ENCODE measurements at places on chromosomes 5 and 9.

- DNase-seq = no peak
Measured at GRCh38 chr9:114696814-114697544, 15.0 kb upstream of the TEX48 start.

DNA sequence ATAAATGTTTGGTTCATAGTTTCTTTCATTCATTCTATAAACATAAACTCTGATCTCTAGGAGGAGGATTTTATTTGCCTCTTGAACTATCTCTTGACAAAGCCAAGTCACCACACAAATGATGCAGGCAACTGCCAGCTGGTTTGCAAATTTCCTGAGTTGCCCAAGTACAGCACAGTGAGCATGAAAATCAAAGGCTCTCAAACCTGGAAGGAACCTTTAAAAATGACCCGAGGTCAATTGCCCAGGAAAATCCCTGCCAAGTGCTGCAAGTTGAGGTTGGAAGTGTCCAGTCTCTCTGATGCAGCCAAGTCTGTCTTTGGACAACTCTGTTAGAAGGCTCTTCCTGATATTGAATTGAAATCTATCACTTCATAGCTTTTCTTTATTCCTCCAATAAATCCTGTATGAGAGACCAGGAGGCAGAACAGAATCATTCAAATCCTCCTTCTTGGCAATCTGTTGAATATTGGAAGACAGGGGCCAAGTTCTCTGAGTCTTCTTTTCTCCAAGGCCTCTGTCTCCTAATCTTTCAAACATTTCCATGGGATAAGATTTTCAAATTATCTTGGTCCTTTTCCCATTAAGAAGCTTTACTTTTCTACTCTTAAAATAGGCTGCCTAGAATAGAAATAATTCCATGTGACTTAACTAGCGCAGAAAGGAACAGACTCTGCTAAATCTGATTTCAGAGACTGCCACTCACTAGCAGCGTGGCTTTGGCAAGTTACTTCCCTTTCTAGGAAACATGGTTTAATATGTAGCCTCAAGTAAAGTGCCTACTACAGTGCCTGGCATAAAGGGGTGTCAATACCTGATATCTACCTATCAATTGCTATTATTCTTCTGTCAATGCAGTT, 159.2 kb downstream of the SNX18 start:
- no peak for DNase-seq

DNA sequence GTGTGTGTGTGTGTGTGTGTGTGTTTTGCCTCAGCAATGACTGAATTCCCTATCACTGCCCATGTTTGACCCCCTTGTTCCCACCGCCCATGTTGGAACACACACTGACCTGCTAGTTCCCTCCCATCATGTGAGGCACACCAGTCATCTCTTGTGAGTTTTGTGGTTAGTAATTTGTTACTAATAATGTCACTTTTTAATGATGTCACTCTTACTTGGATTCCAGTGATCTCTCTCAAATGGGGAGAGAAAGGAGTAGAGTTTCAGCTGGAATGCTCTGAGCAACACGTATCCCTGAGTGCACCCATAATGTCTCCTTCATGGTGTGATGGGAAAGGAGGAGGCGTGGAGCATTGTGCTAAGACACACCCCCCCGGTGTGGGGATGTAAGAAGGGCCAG, 172.6 kb downstream of the SH3GL2 start:
- DNase-seq = no peak

GRCh38 chr5:6573651-6574101, 59.2 kb downstream of the NSUN2 start:
- no peak for DNase-seq

- DNase-seq = no peak
Measured at GRCh38 chr5:28823231-28823630, 1784.8 kb upstream of the CDH9 start.

- no peak for DNase-seq
Measured at GRCh38 chr9:131735238-131736128, 4.4 kb downstream of the RAPGEF1 start.

DNA sequence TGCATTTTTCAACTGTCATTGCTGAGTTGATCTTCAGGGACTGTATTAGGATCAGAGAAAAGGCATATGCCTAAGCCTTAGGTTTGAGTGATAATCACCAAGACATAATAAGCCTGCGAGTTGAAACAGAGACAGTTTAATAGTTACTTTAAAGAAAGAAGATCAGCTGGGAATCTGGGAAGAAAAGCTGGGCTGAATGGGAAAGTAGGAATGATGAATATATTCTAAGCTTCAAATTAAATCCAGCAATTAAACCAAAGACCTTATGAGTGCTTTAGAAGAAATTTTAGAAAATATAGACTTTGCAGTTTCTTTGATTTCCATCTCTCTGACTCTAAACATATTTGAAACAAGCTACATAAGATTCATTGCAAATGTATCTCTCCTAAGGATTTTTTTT, 222.3 kb downstream of the ENC1 start:
- DNase-seq = no peak

- no peak for DNase-seq
Measured at GRCh38 chr9:109865521-109865920, 85.5 kb downstream of the PALM2AKAP2 start.

GRCh38 chr5:40365342-40366330, 314.1 kb upstream of the PTGER4 start:
- DNase-seq = no peak

GRCh38 chr5:172945151-172945550, 14.1 kb upstream of the RPL26L1 start:
- no peak for DNase-seq

DNA sequence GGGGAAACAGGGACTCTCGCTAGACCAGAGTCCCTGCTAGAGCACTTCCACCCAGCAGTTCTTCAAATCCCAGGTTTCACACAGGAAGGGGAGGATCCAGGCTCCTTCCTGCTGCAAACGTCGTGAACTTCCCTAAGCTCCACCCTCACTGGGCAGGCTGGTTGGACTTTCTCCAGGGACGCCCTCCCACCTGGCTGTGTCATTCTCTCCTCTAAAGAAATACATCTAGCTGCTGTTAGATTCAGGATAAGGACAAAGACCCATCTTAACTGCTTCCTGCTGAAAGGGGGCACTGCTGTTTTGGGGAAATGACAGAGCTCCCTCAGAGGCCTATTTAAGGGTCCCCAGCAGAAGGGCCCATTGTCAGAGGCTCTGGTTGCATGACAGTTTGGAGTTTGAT, 230.7 kb downstream of the SEMA6A start:
- no peak for DNase-seq

DNA sequence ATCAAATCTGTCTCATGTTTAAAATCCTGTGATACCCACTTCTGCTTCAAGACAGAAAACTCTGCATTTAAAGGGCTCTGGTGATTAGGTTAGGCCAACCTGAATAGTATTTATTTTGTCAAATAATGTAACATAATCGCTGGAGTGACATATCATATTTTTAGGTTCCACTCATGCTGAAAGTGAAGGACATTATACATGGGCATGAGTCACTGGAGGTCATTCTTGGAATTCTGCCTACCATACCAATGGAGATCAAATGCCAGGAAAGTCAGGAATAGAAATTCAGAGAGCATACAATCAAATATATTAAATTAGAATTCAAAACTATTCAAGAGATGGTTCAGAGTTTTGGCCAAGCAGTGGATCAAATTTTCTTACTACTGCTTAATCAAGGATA, 97.1 kb upstream of the PRSS3 start:
- no peak for DNase-seq

DNA sequence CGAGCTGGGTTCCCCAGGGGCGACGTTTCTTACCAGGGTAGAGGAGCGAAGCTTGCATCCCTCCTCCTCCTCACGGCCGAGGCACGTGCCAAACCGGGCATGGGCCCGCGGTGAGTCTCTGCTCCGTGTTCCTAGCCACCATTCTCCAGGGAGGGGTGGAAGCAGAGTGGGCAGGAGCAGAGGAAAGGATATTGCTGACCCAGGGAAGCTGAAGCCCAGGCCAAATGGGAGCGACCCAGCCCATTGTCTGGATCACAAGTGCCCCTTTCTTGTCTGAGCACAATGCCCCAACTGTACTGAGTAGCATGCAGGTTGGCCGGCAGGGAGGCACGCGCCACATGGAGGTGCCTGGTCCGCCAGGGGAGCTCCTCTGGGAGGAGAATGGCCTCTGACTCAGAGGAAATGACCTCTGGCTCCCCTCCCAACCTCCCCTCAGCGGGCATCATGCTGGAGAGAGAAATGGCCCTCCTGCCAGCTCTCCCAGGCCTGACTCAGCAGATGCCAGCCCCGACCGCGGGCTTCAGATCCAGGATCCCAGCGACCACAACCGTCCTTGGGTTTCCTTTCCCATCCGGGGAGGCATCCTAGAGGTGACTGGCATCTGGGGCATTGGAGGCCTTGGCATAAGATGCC, 1.1 kb downstream of the PRR7 start:
- DNase-seq = no peak

DNA sequence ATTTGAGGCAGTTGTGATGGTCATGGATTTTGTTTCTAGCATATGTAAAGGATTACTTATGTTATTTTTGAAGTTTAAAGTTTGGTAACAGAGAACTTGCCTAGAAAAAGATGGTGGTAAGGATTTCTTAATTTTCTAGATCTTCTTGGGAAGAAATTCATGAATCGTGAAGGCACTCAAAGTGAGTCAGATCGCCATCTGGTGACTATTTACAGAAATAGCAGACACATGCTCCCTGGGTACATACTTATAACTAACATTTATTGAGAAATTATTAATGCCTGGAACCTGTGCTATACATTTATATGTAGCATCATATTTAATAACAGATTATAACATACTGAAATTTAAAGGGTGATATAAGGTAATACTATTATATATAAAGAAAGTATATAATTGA, 299.7 kb downstream of the IZUMO3 start:
- no peak for DNase-seq

DNA sequence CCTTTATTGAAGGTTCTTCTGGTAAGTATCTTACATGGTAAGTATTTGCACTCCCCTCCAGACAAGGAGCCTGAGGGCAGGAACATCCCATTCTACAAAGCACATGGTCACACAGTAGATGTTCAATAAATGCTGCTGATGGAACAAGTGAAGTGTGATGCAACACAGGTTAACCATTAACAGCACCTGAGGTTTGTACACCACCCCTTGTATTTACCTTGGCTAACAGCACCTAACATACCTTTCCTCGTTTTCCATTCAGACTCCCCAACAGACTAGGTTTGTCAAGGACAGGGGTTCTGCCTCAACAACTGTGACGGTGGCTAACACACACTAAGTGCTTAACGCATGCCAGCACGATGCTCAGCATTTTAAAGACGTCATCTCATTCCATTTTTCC, 213.6 kb downstream of the MAPKAP1 start:
- DNase-seq = no peak

DNA sequence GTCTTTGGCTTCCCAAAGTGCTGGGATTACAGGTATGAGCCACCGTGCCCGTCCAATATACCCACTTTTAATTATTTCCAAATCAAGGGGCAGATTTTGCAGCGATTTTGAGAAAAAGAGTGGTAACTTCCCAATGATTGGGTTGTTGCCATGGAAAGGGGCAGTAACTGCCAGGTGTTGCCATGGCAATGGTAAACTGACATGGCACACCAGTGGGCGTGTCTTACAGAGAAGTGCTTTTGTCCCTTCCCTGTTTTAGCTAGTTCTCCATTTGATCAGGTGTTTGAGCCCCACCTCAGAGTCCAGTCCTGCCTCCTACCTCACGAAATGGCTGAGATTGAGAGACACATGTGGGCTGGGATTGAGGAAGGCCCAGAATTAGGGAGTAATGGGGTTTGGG, 86.3 kb upstream of the IER5L start:
- no peak for DNase-seq

DNA sequence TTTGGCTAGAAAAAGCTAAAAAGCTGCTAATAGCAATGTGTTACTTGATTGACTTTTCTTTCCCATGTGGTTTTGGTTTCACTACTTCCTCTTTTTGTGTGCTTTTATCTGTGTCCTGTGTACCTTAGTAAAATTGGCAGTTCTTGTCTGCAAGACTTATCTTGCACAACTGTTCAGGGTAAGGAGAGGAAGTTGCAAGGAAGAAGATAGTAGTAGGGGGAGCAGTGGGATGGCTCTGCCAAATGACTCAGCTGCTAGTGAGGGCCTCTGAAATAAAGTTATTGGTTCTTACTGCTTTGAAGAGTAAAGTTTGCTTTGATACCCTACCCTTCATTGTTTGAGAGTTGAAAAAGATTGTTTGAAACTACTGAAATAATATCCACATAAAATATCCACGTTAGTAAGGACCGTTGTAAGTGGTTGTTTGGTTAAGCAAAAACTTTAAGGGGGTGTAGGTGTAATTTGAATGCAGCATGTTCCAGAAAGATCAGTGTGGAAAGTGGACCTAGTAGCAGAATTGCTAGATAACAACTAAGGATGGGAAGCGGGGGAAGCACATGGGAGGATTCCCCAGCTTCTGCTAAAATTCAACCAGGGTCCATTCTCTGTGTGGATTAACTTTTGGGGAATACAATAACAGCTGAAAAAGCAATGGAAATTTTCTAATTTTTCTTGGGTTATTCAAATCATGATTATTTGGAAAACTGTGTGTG, 123.5 kb downstream of the SCAMP1 start:
- no peak for DNase-seq

GRCh38 chr5:116002116-116002906, 30.0 kb upstream of the ARL14EPL start:
- DNase-seq = no peak

GRCh38 chr9:136973618-136974617, 3.4 kb upstream of the PTGDS start:
- no peak for DNase-seq

All from SK-N-MC (cell line).